Stimulated activated CD4-positive, alpha-beta T cell treated with anti-CD3 and anti-CD28 coated beads, Interleukin-4, amount 100 ng/mL, for 24 hours (primary cell): ENCODE measurements at places on chromosomes 16 and 17.

DNA sequence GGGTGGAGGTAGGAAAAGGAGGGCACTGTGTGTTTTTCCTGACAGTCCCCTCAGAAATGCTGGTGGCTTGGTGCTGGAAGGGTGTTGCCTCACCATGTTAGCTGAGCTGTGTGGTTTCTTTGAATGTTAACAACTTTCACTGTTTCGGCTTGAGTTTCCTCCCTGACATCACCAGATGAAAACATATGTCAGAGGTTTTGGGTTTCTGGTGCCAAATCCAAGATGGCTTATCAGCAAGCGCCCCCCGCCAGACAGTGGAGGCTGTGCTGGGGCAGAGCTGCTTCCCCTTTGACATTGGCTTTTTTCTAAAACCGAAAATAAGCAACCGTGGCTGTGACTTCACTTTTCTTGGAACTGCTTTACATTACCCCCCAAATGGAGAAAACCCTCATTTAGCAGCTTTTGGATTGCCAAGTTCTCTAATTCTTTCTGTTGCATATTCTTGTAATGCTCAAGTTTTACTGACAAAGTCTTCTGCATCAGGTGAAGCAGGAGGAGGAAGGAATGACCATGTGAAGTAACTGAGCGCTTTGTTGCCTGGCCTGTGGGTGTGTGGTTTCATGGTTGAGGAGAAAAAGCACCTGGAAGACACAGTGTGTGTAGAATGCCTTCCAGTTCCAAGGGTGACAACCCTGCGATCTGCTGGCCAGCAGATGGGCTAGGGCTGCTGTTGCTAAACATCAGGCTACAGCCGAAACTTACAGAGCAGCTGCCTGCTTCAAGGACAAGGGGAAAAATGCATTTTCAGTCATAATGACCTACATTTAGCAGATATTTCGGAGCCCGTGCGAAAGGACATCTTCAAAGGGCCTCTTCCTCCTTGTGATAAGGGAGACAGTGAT, 9.7 kb downstream of the RMI2 start:
- peak; percentile 76 for DNase-seq

GRCh38 chr17:14302091-14302430, 1.2 kb downstream of the HS3ST3B1 start:
- DNase-seq, result peak; percentile 65

DNA sequence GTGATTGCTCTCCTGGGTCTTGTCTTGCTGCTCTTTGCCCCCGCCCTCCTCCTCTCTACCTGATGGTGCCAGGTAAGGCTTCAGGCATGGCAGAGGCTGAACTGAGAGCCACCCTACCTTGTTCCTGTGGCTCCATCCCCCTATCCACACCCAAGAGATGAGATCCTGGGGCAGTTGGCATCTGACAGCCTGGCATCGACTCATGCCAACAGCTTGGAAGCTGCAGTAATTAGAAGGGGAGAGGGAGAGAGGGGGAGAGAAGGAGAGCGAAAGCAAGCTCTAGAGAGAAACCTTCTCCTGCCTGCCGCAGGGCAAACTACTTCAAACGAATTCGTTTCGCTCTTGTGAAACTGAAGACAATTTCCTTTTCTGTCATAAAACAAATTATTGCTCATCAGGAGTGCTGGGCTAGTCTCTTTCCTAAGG, 13.8 kb upstream of the SP6 start:
- DNase-seq, result peak; percentile 17

DNA sequence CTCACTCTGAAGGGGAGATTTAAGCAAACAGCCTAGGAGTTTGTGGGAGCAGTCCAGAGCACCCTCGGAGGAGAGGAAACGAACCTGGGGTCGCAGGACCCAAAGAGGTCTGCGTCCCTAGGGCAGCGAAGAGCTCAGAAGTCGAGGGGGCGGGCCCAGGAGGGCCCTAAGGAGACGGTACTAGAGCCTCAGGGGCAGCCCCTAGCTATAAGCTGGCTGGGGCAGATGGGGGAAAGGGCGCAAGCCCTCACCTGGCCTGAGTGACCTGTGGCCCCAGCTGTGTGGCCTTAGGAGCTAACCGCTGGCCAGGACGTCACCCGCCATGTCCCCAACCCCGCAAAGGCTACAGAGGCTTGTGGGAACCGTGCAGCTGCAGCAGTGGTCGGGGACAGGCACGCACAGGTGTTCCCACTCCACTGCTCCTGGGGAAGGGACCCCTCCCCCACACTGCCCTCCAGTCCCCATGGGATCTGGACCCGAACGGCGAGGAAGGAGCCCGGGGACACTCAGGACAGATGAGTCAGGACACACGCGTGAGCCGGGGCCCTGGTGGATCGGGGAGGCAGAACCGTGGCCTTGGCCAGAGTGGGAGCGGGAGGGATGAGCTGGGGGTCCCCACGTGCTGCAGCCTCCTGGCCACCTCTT, 2.0 kb upstream of the CTRB2 start:
- DNase-seq, result no peak

DNA sequence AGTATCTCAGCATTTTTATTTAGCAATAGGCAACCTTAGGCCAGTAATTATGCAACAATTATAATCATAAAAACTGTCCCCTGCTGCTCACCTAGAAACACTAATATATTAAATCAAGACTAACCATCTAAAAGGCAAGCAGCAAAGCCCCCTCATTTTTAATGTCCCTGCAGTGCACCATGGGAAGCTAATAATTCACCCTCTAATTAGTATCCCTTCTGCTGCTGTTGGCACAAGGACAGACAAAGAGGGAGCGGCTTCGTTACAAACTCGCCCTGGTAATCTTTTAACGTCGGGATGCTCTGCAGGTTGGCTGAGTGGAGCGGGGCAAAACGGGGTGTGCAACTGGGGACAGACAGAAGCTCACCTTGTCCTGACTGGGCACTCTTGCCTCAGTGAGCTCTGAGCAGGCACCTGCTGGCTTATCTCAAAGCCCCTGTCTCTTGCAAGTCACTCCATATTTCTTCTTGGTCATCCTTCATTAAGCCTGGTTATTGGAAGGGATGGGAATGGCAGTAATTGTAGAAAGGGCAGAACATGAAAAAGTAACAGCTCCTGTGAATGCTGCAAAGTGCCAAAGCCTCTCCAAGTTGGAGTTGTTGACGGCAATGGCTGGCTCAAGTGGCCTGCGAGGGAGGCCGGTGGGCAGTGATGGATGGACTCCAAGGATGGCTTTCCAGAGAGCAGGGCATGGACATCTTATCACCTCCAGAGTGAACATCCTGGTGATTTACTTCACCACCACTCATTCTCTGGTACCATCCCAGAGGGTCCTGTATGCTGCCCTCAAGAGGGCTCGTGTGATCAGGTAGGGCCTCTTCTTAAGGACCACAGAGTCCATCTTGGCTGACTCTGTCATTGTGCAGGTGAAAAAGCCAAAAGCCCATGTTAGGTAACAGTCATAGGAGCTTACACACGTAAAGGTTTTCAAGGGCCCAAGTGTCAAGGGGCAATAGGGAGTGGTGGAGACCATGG, 219.6 kb upstream of the N4BP1 start:
- DNase-seq, result no peak

- no peak for DNase-seq
Measured at GRCh38 chr16:57061084-57061905, 31.1 kb upstream of the CPNE2 start.

GRCh38 chr16:10681310-10682308, 13.1 kb downstream of the TEKT5 start:
- no peak for DNase-seq

- no peak for DNase-seq
Measured at GRCh38 chr17:9446528-9446927, 129.1 kb downstream of the STX8 start.

- peak; percentile 84 for DNase-seq
Measured at GRCh38 chr17:34637548-34638525, 58.5 kb downstream of the TMEM132E start.

DNA sequence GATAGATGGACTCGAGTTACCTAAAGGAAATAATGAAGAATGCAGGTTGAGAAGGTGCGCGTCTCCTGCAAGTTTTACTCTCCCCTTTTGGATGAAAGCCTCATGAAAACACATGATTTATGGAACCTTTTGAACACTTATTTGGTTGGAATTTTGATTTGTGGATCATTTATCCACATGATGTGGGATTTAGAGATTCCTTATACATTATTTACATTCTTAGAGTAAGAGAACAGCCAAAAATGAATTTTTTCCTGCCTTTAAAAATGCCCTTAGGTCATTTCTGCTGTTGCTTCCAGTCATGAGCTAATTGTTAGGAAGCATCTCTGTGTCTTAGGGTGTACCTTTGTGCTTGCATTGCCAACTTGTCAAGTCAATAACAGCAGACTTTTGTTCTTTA, 99.9 kb downstream of the RPTOR start:
- no peak for DNase-seq

DNA sequence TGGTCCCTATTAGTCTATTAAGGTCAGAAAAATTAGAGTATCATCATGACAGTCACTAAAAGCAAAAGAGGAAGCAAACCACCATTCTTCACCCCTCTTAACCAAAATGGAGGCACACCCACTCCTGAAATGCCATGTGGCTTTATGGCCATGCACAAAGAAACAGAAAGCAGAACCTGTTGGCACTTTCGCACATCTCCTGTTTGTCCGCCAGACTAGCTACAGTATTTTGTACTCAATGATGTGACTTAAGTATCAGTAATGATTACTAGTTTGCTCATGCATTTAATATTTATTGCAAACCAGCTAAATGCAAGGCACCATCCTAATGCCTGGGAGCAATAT, 70.2 kb upstream of the GNAO1 start:
- DNase-seq, result no peak

- DNase-seq, result no peak
Measured at GRCh38 chr17:64622931-64623654, 39.0 kb downstream of the SMURF2 start.

GRCh38 chr16:78503602-78504001, 404.1 kb downstream of the WWOX start:
- DNase-seq, result peak; percentile 59

- no peak for DNase-seq
Measured at GRCh38 chr17:44187131-44187899, 543 bp downstream of the TMUB2 start.

DNA sequence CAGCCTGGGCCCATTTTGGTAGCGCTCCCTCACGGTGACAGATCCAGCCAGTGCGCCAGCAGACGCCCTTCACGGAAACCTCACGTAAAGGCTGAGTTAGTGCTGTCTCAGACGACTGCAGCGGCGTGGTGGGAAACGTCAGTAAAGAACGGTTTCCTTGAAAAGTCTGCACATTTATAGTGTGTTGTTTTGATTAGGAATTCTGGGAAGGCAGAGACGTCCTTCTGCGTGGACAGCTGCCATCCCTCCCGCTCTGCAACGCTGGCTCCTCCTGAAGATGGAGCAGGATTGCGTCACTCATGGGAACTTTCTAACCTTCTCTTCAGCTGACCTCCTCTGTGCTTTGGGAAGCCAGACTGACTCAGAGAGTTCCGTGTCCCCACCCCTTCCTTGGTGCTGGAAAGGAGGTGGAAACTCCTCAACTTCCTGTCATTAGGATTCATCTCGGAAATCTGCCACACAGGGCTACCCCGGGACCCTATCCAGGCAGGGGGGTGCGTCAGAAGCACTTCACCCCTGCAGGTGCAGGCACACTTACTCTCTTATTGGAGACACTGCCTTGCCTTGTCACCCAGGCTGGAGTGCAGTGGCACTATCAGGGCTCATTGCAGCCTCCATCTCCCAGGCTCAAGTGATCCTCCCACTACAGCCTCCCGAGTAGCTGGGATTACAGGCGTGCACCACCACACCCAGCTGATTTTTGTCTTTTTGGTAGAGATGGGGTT, 24.3 kb upstream of the CRISPLD2 start:
- no peak for DNase-seq

DNA sequence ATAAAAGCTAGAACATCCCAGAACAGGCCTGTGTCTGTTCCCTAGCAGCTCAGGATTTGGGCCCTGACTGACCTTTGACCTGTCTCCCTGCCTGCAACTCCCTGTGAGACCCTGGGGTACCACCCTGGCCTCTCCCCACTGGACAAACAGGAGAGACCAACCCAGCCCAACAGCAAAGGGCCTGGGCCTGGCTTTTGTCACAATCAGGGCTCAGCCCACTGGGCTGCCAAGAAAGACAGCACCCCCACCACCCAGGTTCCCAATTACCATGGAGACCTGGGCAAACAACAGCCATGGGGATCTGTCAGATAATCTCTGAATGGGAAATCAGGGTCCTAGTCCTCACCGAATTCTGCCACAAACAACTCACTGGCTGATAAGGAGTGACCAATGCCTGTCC, 11.1 kb downstream of the PLLP start:
- DNase-seq, result no peak

GRCh38 chr17:19449656-19450055, 38.6 kb downstream of the RNF112 start:
- no peak for DNase-seq

- DNase-seq, result no peak
Measured at GRCh38 chr16:19760356-19761060, 42.4 kb downstream of the IQCK start.

- no peak for DNase-seq
Measured at GRCh38 chr16:61309386-61309785, 726.9 kb downstream of the CDH8 start.

- DNase-seq, result no peak
Measured at GRCh38 chr16:48354877-48355855, 30.0 kb downstream of the SIAH1 start.

DNA sequence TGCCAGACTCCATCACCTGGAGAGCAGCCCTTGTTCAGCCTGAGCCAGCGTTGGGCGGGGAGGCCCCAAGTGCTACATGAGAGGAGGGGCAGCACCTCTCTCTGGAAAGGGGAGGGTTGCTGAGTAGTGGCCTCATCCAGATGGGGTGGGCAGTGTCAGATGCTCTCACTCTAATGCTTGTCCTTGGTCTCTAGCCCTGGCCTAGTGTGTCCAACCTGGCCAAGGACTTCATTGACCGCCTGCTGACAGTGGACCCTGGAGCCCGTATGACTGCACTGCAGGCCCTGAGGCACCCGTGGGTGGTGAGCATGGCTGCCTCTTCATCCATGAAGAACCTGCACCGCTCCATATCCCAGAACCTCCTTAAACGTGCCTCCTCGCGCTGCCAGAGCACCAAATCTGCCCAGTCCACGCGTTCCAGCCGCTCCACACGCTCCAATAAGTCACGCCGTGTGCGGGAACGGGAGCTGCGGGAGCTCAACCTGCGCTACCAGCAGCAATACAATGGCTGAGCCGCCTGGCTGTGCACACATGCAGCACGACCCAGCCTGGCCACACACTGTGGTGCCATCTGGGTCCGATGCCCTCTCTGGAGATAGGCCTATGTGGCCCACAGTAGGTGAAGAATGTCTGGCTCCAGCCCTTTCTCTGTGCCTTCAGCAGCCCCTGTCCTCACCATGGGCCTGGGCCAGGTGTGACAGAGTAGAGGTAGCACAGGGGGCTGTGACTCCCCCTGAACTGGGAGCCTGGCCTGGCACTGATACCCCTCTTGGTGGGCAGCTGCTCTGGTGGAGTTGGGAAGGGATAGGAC, 4.3 kb downstream of the CTRL start:
- no peak for DNase-seq

GRCh38 chr17:54439816-54440215, 460.8 kb upstream of the TOM1L1 start:
- DNase-seq, result no peak

- DNase-seq, result no peak
Measured at GRCh38 chr16:307691-308312, 24.8 kb downstream of the PDIA2 start.

- DNase-seq, result no peak
Measured at GRCh38 chr17:50206604-50207293, 5.3 kb upstream of the COL1A1 start.

GRCh38 chr17:58529275-58529674, 14.8 kb upstream of the MTMR4 start:
- no peak for DNase-seq

GRCh38 chr16:57403965-57404817, at the start of gene CCL17:
Gene CCL17 (plus strand): TSS chr16:57404767. CDS start chr16:57413933, 9,166 bp downstream.
- DNase-seq, result no peak
